NCI-H1417 (cell line): ENCODE measurements at places on chromosomes 5 and 9.

DNA sequence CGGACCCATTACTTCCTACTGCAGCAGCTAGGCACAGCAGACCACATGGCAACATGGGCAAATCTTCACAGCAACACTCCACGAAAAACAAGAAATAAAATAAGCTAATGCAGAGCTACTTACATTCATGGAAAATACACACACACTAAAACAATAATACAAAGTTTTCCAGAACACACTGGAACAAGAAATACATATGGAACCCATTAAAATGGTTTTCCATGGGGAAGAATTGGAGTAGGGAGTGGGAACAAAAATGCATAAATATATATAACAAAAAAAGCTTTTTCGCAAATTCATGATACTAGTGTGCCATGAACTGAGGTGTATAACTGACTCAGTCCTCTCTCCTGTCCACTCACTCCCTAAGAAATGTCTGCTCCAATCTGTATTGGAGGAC lies 8.3 kb downstream of the ADAMTS12 start:
- no peak for DNase-seq

GRCh38 chr9:3200331-3200774 lies 325.4 kb downstream of the RFX3 start:
- DNase-seq = no peak

DNA sequence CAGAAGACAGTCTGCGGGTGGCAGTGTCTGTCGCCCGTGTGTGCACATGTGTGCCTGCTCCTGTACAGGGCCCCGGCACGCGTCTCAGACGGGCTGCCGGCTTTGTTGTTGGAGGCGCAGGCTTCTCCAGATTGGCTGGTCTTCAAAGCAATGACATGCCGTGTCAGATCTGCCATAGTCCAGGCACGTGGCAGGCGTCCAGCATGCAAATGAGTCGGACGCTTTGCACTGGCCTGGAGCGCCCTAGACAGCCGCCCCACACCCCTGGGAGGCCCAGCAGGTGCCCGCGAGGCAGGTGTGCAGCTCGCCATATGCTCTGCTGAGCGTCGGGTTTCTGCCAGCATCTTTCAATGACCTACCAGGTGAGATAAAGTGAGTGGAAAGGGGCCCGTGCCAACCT lies 71.5 kb downstream of the GADD45G start:
- DNase-seq = peak; percentile 99

GRCh38 chr5:158020555-158021418 lies 161.8 kb upstream of the CLINT1 start:
- peak; percentile 9 for DNase-seq

- no peak for DNase-seq
Observed at GRCh38 chr5:8660133-8660893, 791.4 kb downstream of the MTRR start.

DNA sequence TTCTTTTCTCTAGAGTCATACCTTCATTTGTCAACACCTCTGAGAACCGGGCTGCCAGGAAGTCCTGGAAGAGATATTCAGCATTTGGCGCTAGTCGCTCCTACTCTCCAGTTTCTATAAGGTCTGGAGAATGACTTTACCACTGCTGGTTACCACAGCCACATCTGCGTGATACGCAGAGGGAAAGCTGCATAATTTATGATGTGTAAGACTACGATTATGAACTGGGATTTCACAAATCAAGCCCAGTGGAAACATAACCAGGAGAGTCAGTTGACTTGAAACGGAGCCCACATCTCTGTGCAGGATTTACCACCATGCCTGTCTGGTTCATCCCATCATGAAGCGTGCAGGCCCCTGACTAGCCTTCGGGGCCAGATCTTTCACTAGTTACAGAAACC lies 72.6 kb downstream of the FGF1 start:
- no peak for DNase-seq

DNA sequence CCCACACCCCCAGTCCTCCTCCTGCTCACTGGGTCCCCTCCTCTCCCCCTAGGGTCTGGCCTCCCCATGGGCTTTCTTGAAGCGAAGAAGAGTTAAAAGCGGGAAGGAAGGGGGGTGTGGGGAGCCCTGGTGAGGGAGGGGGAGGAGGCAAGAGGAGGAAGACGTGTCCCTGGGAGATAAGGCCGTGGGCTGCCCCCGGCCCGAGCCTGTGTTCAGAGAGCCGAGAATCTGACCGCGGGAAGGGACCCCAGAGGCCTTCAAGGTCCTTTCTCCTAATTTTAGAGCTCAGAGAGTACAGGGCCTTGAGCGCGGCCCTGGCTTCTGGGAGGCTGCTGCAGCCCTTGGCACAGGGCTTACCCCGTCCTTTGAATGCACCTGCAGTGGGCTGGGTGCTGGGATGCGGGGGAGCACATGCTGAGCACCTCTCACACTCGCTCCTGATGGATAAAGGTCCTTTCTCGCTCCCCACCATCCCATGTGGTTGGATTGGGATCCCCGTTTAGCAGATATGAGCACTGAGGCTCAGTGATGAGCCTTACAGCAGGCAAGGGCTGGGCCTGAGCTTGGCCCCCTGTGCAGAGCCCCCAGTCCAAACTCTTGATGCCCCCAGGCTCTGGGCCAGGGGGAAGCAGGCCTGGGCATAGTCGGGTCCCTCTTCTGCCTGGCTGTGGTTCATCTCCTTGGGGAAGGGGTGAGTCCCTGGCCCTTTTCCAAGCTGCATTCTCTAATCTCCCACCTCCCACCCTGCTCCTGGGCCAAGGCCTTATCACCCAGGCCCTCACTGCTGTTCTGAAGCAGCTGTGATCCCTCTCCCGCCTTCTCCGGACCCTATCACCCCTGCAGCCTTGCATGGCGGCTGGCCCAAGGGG lies 5.9 kb downstream of the GFI1B start:
- no peak for DNase-seq

DNA sequence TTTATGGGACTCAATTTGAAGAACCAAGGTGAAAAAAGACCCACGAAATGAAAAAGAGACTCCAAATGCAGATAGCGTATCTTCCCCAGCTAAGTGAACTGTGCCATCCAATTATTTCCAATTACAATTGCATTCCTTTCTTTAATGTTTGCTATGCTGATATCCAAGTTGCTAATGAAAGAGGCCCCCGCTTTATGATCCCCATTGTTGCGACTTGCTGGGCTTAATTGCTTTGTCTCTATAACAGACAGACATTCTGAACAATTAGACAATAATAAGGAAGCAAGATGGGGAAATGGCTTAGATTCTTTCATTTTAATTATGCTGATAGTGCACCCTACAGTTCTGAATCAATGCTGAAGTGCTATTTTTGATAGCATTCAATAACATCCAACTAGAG lies 354.3 kb downstream of the KIF4B start:
- DNase-seq = no peak

GRCh38 chr9:5593904-5594303 lies 35.0 kb upstream of the RIC1 start:
- no peak for DNase-seq

- no peak for DNase-seq
Observed at GRCh38 chr5:88613051-88613450, 269.9 kb downstream of the MEF2C start.

DNA sequence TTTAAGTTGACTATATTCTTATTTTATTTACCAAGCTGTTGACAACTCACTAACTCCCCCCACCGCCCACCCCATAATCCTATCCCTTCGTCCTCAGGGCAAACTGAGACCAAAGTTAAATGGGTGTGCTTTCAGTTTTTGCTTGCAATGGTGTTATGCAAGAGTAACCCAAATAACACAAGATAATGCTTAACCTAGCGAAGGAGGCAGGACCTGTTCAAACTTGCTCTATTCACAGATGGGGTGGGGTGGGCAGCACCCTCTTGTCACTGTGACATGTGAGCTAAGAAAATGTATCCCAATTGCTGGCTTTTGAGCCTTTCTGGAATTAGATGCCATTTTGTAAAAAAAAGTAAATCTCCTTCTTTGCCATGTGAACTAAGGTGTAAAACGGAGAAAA lies 40.4 kb downstream of the GLIS3 start:
- no peak for DNase-seq

- no peak for DNase-seq
Observed at GRCh38 chr5:148306446-148306845, 5.8 kb upstream of the SPINK7 start.

GRCh38 chr9:86801246-86801645 lies 146.1 kb downstream of the GAS1 start:
- no peak for DNase-seq

GRCh38 chr5:73902327-73903051 lies 276.5 kb downstream of the ARHGEF28 start:
- DNase-seq = peak; percentile 79

DNA sequence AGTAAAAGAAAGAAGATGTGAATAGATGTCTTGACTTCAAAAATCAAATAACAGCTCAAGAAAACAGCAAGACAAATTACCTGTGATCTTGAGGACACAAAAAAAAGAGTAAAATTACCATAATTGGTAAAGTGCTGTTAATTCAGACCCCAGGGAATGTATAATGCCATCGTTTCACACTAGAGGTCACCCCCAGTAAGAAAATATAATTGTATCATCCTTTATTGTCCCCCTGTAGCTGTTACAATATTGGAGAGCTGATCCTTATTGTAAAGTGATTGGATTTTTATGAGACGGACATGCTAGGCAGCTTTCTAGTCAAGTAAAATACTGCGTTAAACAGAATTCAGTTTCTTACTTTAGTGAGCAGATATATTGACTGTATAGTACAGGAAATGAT lies 377.0 kb downstream of the TLE1 start:
- no peak for DNase-seq

DNA sequence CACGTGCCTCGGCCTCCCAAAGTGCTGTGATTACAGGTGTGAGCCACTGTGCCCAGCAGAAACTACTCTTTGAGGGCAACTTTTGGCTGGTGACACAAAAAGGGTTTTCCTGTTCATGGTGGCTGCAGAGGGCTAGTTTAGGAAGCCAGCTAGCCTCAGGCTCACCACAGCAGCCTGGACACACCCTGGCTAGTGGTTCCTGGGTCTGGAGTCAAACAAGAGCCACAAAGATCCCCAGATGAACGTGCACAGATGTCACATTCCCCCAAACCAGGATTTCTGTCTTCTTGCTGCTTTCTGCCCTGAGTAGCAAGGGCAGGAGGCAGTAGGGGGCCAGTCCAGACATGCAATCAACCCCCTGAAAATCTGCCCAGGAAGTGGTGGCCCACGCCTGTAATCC lies 6.8 kb downstream of the HBEGF start:
- DNase-seq = no peak

DNA sequence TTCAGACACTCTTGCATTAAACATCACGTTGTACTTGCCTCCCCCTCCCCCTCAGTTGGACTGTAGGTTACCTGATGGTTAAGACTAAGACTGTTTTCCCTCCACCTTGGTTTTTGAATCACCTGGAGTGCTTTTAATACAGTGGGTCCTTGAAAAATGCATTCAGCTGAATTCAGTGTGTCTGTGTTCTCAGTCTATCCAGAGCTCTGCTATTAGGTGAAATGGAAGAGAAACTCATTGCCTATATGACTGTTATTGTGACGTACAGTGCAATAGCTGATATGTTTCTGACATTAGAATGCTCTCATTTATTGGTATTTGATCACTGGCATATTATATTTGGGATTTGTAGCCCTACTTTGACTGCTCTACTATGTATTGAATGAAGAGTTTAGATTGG lies 108.5 kb downstream of the F2RL2 start:
- DNase-seq = no peak

- no peak for DNase-seq
Observed at GRCh38 chr5:155091768-155092717, 78.5 kb downstream of the KIF4B start.

- no peak for DNase-seq
Observed at GRCh38 chr5:3329427-3329826, 266.2 kb upstream of the IRX1 start.

GRCh38 chr5:132496631-132497487 lies 6.3 kb upstream of the IRF1 start:
- peak; percentile 45 for DNase-seq

GRCh38 chr5:99179206-99179605 lies 250.4 kb upstream of the CHD1 start:
- DNase-seq = no peak

DNA sequence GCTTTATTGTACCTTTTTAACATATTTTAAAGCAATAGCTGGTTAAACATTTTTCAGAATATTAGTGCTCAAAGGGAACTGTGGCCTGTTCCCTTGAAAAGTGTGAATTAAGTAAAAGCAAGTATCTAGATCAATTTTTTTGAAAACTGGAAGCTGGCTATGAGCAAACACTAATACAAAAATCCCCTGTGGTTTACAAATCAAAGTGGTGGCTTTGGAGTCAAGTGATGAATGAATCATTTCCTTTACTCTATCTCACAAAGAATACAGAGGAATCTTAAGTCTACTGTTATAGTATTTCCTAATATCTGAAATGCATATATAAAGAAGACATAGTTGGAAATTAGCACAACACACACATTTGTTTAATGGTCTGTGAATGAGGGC lies 212.4 kb upstream of the C9orf72 start:
- DNase-seq = no peak

DNA sequence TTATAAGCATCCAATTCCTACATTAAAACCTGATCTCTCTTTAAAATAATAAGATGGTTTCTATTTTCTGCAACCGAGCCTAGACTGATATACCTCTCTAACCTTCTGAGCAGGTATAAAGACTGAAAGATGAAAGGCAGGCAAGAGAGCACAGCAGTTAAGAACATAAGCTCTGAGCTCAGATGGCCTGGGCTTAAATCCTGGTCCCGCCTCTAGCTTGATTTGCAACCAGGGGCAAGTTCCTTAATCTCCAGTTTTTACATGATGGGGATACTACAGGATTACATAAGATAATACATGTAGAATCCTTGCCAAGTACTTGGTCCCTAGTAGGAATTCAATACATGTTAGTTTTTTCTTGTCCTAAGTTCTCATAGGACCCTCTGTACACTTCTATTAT lies 33.9 kb downstream of the SLC24A2 start:
- no peak for DNase-seq

DNA sequence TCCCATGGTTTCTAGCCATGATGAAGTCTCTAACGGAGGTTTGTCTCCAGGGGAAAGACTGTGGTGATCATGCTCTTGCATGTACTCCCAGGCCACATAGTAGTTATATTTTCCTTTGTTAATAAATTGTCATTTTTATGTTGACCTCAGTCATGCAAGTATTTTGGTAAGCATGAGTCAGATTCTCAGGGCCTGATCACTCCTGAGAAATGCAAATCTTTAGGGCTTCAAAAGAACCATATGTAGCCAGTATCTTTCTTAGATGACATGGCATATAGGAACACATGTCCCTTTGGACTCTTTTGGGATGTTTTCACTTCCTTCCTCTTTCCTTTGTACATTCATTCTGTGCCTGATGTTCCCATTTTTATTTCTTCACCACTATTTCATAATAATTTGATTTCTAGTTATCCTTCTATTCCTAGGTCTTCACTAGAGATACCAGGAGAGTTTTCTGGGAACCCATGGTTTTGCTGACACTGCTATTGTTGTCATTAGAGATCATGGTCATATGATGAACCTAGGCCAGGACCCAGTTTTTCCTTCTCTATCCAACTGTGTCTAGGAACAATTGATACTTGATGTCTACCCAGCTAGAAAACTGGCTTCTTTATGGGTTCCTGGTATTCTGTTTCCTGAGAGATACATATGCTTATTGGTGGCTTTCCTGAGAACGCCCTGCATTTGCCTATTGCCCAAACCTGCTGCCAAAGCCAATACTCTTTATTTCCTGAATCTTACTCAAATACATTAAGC lies 248.1 kb upstream of the NREP start:
- no peak for DNase-seq

GRCh38 chr9:35108461-35108860 lies 5.5 kb upstream of the STOML2 start:
- DNase-seq = no peak

- no peak for DNase-seq
Observed at GRCh38 chr5:132840896-132841295, 10.4 kb upstream of the SHROOM1 start.
